Thymus (tissue), 14 donors: ENCODE measurements at places on chromosomes 2 and 18. TPM values are rescaled to one million over a fixed set of nuclear protein-coding genes. Genes with fewer than 3 reads are reported as not detected.

The MBOAT2 gene
- polyA plus RNA-seq, result 6.0 TPM

The PID1 gene
- polyA plus RNA-seq, result 5.2 TPM

The PNKD gene
- polyA plus RNA-seq, result 76.1 TPM

The LAMA3 gene
- polyA plus RNA-seq, result 50.1 TPM

The CYTIP gene
- polyA plus RNA-seq, result 86.5 TPM

The TMSB10 gene
- 5,628 TPM for polyA plus RNA-seq
